ENCODE measurements at places on chromosomes 11 and 22.

GRCh38 chr22:37174964-37175363 lies 13.1 kb downstream of the C1QTNF6 start:
- DNase-seq = no peak

- DNase-seq = peak; percentile 22
Observed at GRCh38 chr22:31085493-31085824, 4.3 kb downstream of the SMTN start.

DNA sequence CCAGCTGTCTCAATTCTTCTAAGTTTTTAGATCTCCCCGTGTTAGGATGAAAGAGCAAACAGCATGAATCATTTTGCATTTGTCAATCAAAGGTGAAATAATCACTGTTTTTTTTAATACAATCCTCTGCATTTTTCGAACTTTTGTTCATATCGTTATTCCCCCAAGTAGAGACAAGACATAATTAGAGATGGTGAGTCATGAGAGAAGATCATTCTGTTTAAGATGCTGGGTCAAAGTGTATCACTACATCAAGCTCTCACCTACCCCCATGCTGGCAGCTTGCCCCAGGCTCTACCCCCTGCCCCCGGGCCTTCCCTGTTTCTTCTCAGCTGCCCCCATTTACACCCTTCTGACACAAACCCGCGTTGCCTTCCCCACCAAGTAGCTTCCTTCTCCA lies 30.5 kb upstream of the MYO18B start:
- DNase-seq = no peak

DNA sequence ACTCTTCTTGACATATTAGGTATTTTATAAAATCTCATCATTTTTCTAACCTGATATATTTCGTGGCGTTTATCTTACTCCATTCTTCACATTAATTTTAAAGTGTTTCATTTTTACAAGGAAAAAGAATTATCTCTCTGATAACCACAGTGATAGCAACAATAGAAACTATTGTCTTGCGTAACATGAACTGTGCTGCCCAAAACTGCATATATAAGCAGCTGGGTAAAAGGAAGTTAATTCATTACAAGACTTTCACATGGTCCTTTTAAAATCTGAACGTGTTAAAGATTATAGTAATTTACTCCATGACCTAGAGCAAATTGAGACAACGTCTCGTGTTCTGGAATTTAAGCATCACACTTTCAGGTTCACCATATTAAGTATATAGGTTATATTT lies 210.4 kb upstream of the GRIA4 start:
- no peak for DNase-seq

DNA sequence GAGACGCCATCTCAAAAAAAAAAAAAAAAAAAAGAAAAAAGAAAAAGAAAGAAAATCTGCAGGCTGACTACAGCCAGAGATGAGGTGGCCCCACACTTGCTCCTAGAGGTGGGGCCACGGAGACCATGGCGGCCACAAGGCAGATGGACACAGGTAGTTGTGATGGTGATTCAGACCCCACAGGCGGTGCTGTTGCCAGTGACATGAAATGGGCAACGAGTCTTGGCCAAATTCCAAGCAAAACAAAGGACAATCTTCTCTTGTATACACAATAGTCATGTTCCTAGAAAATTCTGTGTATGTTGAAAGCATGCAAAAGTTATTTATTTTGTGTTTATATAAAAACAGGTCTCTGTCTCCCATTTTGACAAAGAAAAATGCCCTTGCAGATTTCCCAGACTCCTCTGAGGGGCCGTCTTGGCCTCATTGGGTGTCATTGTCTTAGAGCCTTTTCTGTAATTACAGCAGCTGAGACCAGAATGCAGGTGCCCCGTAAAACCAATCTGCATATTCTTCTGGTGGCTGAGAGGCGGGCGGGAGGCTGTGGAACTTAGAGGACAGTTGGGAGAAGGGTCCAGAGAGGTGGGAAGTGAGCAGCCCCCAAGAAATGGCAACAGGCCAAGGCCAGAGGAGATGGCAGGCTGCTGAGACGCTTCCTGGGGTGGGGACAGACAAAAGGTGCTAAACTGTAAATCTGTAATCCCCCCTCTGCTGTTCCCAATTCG lies 22.5 kb upstream of the DAGLA start:
- no peak for DNase-seq

DNA sequence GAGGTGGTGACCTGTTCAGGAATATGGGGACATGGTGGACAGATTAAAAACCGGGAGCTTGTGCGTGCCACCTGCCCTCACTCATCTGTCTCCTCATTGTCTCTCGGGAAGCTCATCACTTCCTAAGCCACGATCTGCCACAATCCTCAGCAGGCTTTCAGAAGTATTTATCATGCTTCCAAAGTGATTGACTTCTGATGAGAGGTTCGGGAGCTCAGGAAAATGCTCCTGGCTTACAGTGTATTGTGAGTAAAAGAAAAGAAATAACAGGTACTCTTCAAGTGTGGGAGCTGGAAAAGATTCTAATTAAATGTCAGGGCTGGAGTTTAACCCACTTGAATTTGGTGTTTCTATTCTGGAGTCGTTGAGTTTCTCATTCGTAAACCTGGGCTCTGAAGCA lies 91.9 kb upstream of the DRD2 start:
- no peak for DNase-seq

GRCh38 chr11:102111787-102112508 lies 1.7 kb downstream of the YAP1 start:
- peak; percentile 73 for DNase-seq

- DNase-seq = peak; percentile 76
Observed at GRCh38 chr11:26649884-26650283, 72.0 kb downstream of the SLC5A12 start.

DNA sequence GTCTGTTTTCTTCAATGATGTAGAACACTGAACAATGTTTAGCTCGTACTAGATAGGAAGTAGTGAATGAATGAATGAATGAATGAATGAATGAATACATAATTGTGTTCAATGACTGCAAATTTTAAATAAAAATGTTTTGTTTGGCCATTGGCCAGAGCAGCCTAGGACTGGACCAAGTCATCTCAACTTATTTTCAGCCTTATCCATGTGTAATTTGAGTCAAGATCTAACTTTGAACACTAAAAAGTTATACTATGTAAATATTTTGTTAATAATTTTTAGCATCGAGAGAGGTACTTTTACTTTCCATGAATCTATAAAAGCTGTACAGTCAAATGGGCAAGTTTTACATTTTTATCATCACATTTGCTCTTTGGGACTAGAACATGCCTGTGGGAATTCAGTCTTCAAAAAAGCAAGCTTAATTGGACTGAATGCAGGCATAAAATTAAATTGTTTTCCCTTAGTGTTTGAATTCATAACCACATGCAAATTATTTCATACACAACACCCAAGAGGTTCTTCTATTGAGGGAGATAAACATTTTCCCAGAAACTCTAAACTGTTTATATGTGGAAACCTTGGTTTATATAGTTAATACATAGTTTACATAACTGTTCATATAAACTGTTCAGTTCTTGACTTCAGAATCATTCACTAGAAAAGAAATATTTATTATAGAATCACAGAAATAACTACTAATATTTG lies 222.1 kb upstream of the ANO3 start:
- DNase-seq = no peak

GRCh38 chr11:86459002-86459385 lies 84.3 kb downstream of the CCDC81 start:
- no peak for DNase-seq

DNA sequence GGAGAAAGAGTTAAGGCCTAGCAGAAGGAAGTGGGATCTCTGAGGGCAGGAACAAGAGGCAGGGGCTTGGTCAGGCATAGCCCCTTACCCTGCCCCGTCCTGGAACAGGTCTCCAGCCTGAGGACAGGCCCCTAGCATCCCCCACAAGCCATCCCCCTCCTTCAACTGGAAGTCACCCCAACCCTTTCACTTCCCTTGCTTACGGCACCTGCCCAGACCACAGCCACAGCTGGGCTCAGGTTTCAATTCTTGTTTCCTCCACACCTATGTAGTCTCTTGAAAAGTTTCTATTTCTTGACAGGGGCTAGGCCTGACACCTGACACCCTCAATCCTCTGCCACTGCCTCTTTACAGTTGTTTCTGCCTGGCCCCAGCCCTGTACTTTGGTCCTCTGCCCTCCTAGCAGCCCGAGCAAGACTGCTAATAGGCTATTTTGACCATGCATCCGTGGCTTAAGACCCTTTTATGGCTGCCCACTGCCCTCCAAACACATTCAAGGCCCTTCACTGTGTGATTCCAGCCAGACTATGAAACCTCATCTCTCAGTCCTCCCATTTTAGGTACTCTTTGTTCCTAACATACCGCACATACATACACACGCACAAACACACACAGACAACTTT lies 10.9 kb upstream of the FCHSD2 start:
- no peak for DNase-seq

GRCh38 chr11:111541254-111542061 lies 938 bp downstream of the LAYN start:
- peak; percentile 64 for DNase-seq

DNA sequence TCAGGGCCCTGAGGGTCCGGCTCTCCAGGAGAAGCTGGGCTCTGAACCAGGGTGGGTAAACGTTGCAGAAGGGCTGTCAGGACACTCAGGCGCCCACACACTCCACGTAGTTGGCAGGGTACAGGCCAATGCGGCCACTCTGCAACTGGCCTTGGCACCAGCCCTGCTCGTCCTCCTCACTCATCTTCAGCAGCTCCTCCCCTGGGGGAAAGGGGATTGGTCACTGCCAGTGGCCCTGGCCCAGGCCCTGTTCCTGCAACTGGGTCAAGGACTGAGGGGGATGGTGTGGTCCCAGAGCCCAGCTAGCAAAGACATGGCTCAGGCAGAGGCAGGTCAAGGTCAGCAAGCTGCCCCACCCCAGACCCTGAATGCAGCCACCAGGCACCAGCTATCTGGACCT lies 1.2 kb upstream of the ARFGAP2 start:
- no peak for DNase-seq

GRCh38 chr11:36131721-36132397 lies 157.4 kb downstream of the COMMD9 start:
- DNase-seq = peak; percentile 72

GRCh38 chr22:22157348-22157725 lies 87.2 kb upstream of the VPREB1 start:
- no peak for DNase-seq

- DNase-seq = peak; percentile 20
Observed at GRCh38 chr11:131146827-131147490, 223.5 kb upstream of the NTM start.

DNA sequence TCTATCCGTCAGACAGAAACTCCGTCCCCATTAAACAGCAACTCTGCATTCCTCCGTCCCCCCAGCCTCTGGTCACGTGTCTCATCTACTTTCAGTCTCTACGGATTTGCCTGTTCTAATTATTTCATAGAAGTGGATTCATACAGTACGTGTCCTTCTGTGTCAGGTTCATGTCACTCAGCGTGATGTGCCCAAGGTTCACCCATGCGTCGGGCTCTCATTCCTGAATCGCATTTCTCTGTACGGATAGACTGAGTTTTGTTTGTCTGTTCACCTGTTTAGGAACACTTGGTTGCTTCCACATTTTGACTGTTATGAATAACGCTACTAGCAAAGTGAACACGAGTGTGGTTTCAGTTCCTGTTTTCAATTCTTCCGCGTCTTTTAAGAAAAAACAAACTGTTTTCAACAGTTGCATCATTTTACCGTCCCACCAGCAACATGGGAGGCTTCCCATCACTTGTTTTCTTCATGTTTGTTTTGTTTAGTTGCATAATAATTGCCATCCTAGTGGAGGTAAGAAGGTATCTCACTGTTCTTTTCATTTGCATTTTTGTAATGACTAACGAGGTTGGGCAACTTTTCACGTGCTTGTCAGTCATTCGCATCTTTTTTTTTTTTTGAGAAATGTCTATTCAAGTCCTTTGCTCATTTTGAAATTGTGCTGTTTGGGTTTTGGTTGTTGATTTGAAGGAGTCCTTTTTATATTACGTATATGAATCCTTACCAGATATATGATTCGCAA lies 8.9 kb upstream of the NLRP6 start:
- DNase-seq = no peak

GRCh38 chr11:61778920-61779650 lies 13.3 kb downstream of the TMEM258 start:
- no peak for DNase-seq

Measured in AG08395 (cell line).